ENCODE measurements at places on chromosomes 13 and 19.
A peak's percentile ranks its signal among the peaks of the same experiment; 100 is the strongest.

GRCh38 chr13:94494026-94494425 lies 14.5 kb upstream of the DCT start:
- DNase-seq = no peak

DNA sequence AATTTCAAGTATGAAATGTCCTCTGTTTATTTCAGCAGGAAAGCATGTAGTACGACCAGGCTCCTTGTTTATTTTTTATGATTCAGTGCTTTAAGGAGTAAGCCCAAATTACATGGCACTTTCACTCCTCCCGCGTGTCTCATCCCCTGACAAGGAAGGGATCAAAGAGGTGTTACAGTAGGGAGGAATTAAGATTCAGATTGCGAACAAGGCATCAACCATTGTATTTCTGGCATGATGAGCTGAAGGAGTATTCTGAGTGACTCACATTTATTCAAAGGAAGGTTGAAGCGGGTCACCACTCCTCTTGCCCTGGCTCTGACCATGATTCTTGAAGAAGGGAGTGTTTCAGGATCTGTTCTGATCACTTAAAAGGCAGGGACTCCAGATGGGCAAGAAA lies 46.1 kb upstream of the CNMD start:
- no peak for DNase-seq

GRCh38 chr19:16595097-16595496 lies 22.9 kb upstream of the SLC35E1 start:
- no peak for DNase-seq

GRCh38 chr19:4519172-4519496 lies 848 bp upstream of the PLIN4 start:
- DNase-seq = no peak

GRCh38 chr19:48770266-48770665 lies 14.9 kb downstream of the FGF21 start:
- DNase-seq = no peak

- no peak for DNase-seq
These were observed 40.5 kb upstream of the GAS6 start for GRCh38 chr13:113904411-113904810.

GRCh38 chr19:30169196-30169900 lies 202.8 kb upstream of the ZNF536 start:
- no peak for DNase-seq

- DNase-seq = no peak
These were observed 5.7 kb downstream of the PALM3 start for GRCh38 chr19:14056069-14056666.

GRCh38 chr19:30207357-30207756 lies 164.8 kb upstream of the ZNF536 start:
- DNase-seq = no peak

- DNase-seq = no peak
These were observed 2.7 kb downstream of the KLK3 start for GRCh38 chr19:50857366-50857765.

DNA sequence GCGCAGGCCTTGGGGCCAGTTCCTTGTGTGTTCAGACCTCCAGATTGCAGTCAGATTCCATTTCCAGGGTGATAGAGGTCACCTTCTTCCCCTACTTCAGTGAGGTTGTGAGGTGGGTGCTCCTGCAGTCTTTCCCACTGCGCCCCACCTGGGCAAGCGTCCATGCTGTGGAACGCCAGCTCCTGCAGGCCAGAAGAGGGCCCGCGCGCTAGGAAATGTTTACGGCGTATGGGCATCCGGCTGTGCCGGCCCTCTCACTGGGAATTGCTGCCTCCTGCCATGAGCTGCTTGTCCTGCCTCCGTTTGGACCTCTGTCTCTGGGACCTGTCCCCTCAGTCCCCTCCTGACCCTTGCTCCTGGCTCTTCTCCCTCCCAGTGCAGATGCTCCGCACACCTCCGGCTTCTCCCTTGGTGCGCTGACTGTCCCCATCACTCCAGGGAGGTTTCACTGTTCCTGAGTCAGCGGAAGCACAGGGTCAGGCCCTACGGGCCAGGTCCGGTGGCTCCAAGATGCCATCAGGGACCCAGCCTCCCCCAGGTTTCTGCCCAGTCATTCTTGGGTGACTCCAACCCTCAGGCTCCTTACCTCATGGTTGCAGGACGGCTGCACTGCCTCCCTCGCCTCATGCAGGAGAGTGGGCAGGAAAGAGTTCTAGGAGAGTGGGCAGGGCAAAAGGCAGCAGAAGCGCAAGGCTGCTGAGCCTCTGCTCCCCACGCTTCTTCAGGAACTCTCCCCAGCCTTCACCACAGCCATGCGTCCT lies 56.6 kb downstream of the SMARCA4 start:
- DNase-seq = no peak

- peak; percentile 60 for DNase-seq
These were observed 62.6 kb downstream of the KDM4B start for GRCh38 chr19:5031231-5032100.

- no peak for DNase-seq
These were observed 56.1 kb upstream of the FREM2 start for GRCh38 chr13:38630780-38631179.

DNA sequence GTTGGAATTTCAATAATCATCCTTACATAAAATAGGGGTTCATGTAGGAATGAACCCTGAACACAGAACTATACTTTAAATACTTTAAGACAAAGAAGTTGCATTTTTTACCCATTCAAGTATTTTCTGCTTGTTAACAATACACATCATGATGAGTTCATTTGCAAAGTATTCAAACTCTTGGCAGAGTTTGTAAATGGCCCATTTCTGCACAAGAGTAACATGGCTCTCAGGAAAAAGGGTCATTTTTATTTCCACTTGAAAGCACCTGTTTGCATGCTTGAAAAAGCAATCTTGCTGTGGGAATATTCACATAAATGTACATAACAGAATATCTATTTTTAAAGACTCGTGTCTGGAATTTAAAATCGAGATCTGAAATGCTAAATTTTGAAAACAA lies 18.1 kb downstream of the ESD start:
- no peak for DNase-seq

- DNase-seq = no peak
These were observed 12.5 kb downstream of the NOP53 start for GRCh38 chr19:47757617-47758442.

DNA sequence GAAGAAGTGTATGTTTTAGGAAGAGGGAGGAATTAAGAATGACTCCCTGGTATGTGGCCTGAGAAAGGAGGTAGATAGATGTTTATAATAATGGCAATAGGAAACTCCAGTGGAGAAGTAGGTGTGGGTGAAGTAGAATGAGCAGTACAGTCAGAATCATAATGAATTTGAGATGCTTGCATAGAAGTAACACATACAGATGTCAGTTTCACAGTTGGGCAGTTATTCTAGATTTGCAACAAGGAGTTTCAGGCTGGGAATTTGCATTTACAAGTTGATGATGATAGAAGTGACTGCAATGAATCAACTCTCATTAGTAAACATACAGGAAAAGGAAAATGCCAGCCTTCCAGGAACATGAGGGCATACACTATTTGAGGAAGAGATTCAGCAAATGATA lies 149.0 kb downstream of the SLITRK1 start:
- no peak for DNase-seq

GRCh38 chr19:33486936-33487811 lies 34.4 kb downstream of the PEPD start:
- DNase-seq = no peak

GRCh38 chr13:87376081-87376480 lies 295.1 kb upstream of the SLITRK5 start:
- DNase-seq = no peak

DNA sequence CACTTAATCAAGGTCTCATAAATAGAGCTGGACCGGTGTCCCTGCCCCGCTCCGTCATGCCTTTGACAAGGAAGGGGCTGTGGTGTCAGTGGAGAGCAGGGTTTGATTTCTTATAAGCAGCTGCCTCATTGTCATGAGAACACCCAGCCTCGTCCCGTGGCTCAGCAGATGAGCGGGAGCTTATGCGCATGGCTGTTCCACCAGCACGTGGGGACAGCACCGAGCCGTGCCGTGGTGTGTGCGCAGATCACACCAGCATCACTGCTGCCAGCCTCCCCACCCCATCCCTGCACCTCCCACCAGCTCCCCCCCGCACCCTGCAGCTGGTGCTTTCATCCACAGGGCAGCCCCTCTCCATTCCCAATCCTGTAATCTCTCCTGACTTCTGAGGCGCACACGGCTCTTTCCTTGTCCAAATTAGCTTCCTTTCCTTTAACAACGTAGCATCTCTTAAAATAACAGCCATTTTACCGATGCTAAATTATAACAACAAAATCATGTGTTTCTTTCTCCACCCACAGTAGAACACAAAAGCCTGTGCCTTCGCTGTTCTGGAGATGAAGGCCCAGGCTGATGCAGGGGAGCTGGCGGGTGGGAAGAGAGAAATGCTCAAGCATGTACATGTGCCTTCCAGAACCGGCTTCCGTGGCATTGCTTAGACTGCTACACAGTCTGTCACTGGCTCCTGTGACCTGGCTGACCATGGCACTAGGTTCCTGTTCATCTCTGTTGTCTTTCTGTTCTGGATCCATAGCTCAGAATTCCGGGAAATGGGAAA lies 96.8 kb downstream of the RAB20 start:
- DNase-seq = no peak

DNA sequence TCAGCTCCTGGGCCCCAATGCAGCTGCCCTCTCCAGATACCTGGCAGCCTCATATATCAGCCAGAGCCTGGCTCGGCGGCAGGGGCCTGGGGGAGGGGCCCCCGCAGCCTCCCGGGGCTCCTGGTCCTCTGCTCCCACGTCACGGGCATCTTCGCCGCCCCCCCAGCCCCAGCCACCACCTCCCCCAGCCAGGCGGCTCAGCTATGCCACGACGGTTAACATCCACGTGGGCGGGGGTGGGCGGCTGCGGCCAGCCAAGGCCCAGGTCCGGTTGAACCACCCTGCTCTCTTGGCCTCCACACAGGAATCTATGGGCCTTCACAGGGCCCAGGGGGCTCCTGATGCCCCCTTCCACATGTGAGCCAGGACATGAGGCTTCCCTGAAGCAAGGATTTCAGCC lies 10.8 kb downstream of the RPS16 start:
- DNase-seq = no peak

DNA sequence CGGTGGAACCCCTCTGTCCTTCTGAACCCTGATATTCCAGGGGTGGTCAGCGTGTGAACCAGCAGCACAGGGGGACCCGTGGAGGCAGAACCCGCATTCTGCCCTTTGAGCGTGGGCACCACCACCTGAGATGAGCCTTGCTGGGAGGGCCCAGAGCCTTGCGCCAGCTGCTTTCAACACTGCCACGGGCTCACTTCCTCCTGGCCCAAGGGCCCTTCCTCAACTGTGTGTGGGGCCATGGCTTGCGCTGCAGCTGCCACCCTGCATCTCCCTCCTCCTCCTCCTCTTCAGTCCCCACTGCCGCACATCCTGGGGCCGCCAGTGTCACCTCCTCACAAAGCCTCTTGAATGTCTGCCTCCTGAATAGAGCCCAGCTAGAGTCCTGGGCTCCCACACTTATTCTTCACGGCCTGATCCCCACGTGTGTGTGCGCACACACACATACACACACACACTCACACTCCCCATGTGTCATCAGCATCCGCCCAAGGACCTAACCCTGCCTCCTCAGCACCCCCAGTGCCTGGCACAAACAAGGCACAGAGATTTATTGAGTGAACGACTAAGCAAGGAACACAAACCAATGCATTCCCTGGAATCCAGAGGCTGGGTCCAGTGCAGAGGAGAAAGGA lies 26.9 kb upstream of the TMEM160 start:
- DNase-seq = no peak

DNA sequence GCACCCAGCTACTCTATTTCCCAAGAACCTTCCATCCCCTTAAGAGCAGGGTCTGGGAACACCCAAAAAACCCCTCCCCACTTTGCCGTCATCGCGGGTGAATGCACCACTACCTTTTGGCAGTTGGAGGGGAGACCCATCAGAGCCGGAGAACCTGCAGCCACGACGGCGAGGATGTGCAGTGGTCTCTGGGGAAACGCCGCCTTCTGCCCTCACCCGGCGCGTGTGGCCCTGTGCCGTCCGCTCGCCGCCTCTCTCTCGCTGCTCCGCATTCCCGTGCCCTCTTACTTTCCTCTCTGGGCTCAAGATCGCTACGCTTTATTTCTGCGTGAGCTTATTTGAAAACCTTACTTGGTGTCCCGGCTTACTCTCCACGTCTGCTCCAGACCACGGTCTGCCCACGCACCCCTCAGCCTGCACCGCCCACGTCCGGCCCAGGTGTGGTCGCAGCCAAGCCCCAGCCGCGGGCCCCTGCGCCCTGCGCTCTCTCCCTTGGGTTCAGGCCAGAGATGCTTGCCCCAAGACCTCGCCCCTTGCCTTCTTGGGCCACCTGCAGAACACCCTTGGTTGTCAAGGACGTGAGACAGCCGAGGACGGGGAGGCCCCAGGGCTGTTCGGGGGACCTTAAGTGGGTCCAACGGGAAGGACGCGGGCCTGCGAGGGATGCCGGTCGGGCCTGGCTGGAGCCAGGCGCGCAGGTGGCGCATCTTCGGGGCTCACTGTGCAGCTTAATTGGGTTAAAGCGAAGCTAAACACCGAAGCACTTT lies 2.0 kb upstream of the MAB21L1 start:
- DNase-seq = no peak

GRCh38 chr19:27672309-27673047 lies 1540.5 kb downstream of the UQCRFS1 start:
- no peak for DNase-seq

GRCh38 chr13:58406545-58406944 lies 775.0 kb downstream of the PCDH17 start:
- no peak for DNase-seq

- DNase-seq = no peak
These were observed 42.0 kb upstream of the GGACT start for GRCh38 chr13:100630555-100630954.

GRCh38 chr19:6999933-7000332 lies 21.3 kb downstream of the MBD3L2B start:
- no peak for DNase-seq

DNA sequence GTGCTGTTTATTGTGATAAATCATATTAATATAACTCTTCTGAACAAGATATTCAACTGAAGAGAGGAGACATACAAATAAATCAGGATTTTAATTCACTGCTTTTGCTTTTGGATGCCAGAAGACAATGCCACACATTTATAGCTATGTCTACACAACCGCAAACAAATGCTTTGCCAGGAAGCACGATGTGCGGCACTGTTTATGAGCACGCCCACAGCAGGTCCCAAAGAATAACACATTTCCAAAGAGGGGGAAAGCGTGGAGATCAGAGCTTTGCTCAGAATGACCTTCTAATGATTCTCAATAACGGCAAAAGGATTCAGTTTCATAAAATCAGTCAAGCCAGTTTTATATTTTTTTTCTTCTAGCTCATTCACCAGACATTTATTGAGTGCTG lies 16.7 kb downstream of the FAM216B start:
- no peak for DNase-seq

- DNase-seq = no peak
These were observed 39.6 kb downstream of the STOML3 start for GRCh38 chr13:38950987-38951386.

- DNase-seq = peak; percentile 100
These were observed at the start of gene TOMM40 for GRCh38 chr19:44891016-44891882. TSS of gene TOMM40 (plus strand) at chr19:44891254. CDS start at chr19:44891416, 162 bp downstream.

DNA sequence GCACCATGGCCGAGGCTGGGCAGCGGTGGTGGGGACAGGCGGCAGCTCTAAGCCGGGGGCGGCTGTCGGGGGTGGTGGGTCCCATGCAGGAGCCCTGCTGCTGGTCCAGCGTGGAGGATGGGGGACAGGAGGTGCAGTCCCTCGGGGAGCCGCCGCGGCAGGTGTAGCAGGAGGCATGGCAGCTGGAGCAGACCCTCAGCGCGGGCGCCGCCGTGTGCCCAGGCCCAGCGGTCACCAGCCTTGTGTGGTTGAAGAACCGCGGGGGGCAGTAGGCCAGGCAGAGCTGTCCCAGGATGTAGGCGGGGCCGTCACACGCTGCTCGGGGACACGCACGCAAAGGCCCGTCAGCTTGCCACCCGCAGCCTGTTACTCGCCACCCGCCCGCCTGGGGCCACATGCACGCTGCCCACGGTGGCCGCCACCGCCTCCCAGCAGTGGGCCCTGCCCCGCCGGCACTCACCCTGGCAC lies 2.9 kb upstream of the C19orf25 start:
- DNase-seq = no peak

Data from stimulated activated CD8-positive, alpha-beta memory T cell treated with anti-CD3 and anti-CD28 coated beads, Interleukin-2, amount 100 ng/mL, for 48 hours (primary cell).